Thoracic aorta (tissue), 2 donors: ENCODE measurements at places on chromosomes 6 and 20.

- DNase-seq: no peak
- no peaks in the 10 kb centered on the region for H3K36me3 ChIP-seq
- no peaks in the 10 kb centered on the region for H3K27me3 ChIP-seq
- H3K4me3 ChIP-seq: no peak overlapping the region
Observed at GRCh38 chr6:157215717-157216116, 107.6 kb downstream of the TMEM242 start.

DNA sequence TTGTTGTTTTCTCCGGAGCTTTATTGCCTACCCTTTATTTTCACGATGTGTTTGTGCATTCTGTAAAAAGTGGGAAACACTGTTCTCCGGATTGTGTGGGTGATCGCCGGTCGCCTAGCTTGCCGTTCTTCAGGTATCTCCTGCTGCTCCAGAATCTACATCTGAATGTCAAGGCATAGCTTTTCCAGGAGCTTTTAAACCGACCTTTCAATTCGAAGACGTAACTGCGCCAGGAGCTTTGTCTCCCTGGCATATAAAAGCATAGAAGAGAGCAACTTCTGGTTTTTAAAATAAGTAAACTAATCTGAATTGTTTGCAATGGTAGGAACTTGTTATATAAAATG is 96.0 kb downstream of the HFE start:
- peaks cover 14% of the 10 kb centered on the region for H3K4me1 ChIP-seq
- peak overlapping the region; percentile 74 for H3K4me3 ChIP-seq

DNA sequence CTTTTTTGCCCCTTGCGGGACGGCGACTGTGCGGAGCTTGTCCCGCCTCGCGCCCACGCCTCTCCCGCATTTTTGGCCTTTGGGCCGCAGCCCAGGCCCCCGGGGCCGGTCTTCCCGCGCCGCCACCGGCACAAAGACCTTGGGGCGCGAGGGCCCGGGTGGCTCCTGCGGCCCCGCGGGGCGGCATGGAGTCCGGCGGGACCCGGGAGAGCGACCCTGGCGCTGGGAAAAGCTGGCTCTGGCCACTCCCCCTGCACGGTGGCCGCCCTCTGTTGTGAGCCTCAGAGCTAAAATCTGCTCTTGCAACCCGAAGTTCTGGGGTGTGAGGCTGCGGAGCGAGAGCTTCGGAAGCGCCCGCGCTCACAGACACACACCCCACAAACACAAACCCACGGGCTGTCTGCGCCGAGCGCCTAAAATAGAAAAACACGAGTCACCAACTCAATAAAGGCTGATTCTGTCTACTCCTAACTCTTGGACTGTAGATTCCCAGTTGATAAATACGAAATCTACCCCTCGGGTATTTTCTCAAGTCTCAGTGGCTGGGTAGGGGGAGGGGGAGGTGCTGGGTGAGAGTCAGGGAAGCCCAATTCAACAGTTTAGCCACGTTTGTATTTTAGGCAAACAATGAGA is 496 bp upstream of the BEND3 start:
- H3K4me1 ChIP-seq: peaks cover 20% of the 10 kb centered on the region
- no peak overlapping the region for H3K27ac ChIP-seq
- no peaks in the 10 kb centered on the region for H3K36me3 ChIP-seq

- H3K4me3 ChIP-seq: no peak overlapping the region
- H3K36me3 ChIP-seq: no peaks in the 10 kb centered on the region
- H3K27me3 ChIP-seq: no peaks in the 10 kb centered on the region
- DNase-seq: no peak
Observed at GRCh38 chr6:159594106-159594749, 98.8 kb downstream of the SOD2 start.

GRCh38 chr6:354631-355280 is 36.8 kb upstream of the IRF4 start:
- no peaks in the 10 kb centered on the region for H3K4me1 ChIP-seq
- DNase-seq: no peak
- H3K36me3 ChIP-seq: no peaks in the 10 kb centered on the region
- no peaks in the 10 kb centered on the region for H3K27me3 ChIP-seq

- H3K4me3 ChIP-seq: no peak overlapping the region
- H3K27ac ChIP-seq: no peak overlapping the region
- DNase-seq: no peak
- no peaks in the 10 kb centered on the region for H3K4me1 ChIP-seq
- H3K36me3 ChIP-seq: no peaks in the 10 kb centered on the region
Observed at GRCh38 chr6:54357141-54357540, 48.9 kb downstream of the TINAG start.

DNA sequence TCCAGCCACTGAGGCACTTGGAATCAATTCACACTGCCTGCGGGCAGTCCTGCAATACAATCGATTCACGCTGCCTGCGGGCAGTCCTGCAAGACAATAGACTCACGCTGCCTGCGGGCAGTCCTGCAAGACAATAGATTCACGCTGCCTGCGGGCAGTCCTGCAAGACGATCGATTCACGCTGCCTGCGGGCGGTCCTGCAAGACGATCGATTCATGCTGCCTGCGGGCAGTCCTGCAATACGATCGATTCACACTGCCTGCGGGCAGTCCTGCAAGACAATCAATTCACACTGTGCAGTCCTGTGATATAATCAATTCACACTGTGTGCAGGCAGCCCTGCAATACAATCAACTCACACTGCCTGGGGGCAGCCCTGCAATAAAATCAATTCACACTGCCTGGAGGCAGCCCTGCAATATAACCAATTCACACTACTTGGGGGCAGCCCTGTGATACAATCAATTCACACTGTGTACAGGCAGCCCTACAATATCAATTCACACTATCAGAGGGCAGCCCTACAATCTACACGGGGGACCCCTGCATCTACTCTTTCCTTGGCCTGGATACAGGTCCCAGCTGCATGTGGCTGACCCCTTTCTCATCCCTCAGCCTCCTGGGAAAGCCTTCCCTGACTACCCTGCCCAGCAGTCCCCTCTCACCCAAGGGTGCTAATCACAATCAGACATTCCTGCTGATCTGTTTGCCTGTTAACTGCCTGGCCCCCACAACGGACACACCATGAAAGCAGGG is 10.4 kb downstream of the TAF4 start:
- no peak for DNase-seq
- H3K4me1 ChIP-seq: no peaks in the 10 kb centered on the region
- no peaks in the 10 kb centered on the region for H3K27me3 ChIP-seq
- no peak overlapping the region for H3K27ac ChIP-seq

DNA sequence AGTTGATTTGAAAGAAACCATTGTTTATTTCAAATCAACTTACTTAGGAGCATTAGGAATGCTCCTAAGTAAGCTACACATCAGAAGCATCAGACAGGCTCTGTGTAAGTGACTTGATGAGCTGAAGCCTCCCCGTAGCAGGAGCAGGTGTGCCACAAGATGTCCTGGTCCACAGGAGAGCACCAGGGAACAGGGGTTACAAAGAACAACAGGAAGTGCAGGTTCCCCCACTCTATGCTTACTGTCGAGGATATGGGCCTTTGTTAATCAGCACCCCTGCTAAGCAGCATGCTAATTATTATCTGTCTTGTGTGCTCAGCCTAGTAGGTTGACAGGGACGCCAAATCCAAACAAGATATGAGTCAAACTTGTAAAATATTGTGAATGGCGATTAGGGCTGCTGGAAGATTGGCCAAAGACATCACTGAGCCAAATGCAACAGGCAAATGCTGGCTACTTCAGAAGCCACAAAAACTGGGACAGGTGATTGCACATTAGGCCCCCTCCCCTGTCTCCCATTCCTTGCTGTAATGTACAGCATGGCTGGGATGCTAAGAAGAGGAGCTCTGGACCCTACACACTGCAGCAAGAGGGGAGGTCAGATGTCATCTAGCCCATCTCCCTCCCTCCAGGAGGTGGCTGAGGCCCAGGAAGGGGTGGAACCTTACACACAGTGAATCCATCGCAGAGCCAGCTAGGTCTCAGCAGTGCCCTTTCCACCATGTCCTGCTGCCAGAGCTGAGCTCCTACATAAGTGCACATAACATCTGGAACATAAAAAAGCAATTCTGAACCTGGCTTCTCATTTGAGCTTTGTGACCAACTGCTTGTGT is 939 bp downstream of the TGM3 start:
- no peak overlapping the region for H3K27ac ChIP-seq
- DNase-seq: no peak
- no peaks in the 10 kb centered on the region for H3K27me3 ChIP-seq
